ENCODE measurements at places on chromosomes 1 and 21. TPM values are rescaled to one million over a fixed set of nuclear protein-coding genes. Genes with fewer than 3 reads are reported as not detected.

The SMPDL3B gene
- 54.7 TPM for total RNA-seq

GRCh38 chr1:93001893-93002292, 40.6 kb upstream of the DIPK1A start:
- no peaks in the 10 kb centered on the region for H3K27me3 ChIP-seq
- no peak for DNase-seq
- H3K36me3 ChIP-seq = no peaks in the 10 kb centered on the region

The POU3F1 gene
- 11.6 TPM for total RNA-seq

DNA sequence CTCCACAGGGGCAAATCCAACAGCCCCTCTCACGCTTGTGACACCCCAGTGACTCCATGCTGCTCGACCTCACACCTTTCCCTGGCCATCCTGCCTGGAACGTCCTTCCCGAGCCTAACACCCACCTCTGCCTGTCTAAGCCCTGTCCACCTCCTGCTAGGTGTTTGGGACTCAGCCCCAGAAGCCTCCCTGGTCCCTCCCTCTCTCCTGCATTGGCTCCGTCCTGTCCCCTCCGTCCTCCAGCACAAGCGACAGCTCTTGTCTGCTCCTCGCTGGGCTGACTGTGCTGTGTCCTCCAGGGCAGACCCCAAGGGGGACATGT, 102.0 kb upstream of the IFFO2 start:
- H3K36me3 ChIP-seq = no peaks in the 10 kb centered on the region
- no peak overlapping the region for H3K4me3 ChIP-seq
- DNase-seq = no peak
- peaks cover 3% of the 10 kb centered on the region for H3K4me1 ChIP-seq
- H3K27me3 ChIP-seq = no peaks in the 10 kb centered on the region
- no peak overlapping the region for H3K27ac ChIP-seq

The S100A16 gene
- 14.9 TPM for total RNA-seq

The ZFP69B gene
- 8.2 TPM for total RNA-seq

- H3K36me3 ChIP-seq = peaks cover 6% of the 10 kb centered on the region
- no peak overlapping the region for H3K27ac ChIP-seq
- DNase-seq = no peak
- no peaks in the 10 kb centered on the region for H3K4me1 ChIP-seq
Observed at GRCh38 chr1:182890927-182891610, 51.9 kb downstream of the DHX9 start.

The LIPI gene
- total RNA-seq = not detected

GRCh38 chr1:173191011-173191705, 16.0 kb downstream of the TNFSF4 start:
- no peaks in the 10 kb centered on the region for H3K27me3 ChIP-seq
- no peaks in the 10 kb centered on the region for H3K36me3 ChIP-seq
- H3K4me1 ChIP-seq = no peaks in the 10 kb centered on the region

DNA sequence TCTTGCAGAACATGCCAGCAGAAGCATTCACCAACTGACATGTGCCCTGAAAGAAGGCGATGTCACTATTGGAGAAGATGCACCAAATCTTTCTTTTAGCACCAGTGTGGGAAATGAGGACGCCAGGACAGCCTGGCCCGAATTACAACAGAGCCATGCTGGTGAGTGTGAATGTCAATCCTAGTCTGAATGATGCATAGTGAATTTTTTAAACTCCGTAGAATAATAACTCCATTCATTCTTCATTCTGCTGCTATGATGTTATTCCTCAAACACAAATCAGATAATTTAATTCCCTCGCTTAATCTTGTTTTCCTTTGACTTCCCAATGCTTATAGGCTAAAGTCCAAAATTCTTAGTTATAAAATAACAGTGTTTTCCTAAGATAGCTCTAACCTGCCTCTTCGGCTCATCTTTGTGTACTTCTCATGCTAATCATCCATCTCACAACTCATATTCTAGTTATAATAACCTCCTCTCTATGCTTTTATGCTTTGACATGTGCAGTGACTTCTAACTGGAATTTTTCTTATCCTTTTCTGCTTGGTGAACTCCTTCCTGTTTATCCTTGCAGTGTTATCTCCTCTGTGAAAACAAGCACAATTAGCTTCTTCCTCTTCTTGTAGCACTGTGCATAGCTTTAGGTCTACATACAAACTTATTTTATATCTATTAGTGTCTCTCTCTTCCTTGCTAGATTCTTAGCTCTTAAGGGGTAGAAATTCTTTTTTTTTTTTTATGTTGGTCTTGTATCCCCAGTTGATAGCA, 14.4 kb downstream of the SDCCAG8 start:
- DNase-seq = no peak
- no peaks in the 10 kb centered on the region for H3K27me3 ChIP-seq
- no peaks in the 10 kb centered on the region for H3K4me1 ChIP-seq
- H3K36me3 ChIP-seq = peaks cover 4% of the 10 kb centered on the region
- no peak overlapping the region for H3K27ac ChIP-seq
